ENCODE measurements at places on chromosomes 6 and 20. TPM values are rescaled to one million over a fixed set of nuclear protein-coding genes. Genes with fewer than 3 reads are reported as not detected.

Gene MEP1A
- 0.08 TPM for total RNA-seq

Gene SLC35D3
- not detected for total RNA-seq

Gene HLA-DOA
- total RNA-seq, result 0.14 TPM

Gene ULBP1
- total RNA-seq, result 3.4 TPM

Gene RAET1E
- total RNA-seq, result not detected

Gene SUMO4
- not detected for total RNA-seq

Gene PPDPF
- 93.2 TPM for total RNA-seq

Gene EYA4
- total RNA-seq, result 33.7 TPM

Gene LGSN
- total RNA-seq, result 0.23 TPM

Gene SLC13A3
- not detected for total RNA-seq

Gene TMEM170B
- 0.95 TPM for total RNA-seq

Gene LKAAEAR1
- not detected for total RNA-seq

Gene UST
- 11.7 TPM for total RNA-seq

Gene SOX18
- total RNA-seq, result 0.19 TPM

Gene DEFB124
- not detected for total RNA-seq

Gene PMEPA1
- 10.0 TPM for total RNA-seq

Gene ZFP64
- total RNA-seq, result 13.1 TPM

Gene BMP7
- 11.8 TPM for total RNA-seq

Gene PGC
- total RNA-seq, result not detected

Gene TNFRSF21
- 7.7 TPM for total RNA-seq

Gene DTD1
- 78.0 TPM for total RNA-seq

Gene C6orf62
- 120 TPM for total RNA-seq

Gene CCN5
- 4.2 TPM for total RNA-seq

Gene ZNF165
- 1.2 TPM for total RNA-seq

Gene HSPA1A
- 31.5 TPM for total RNA-seq

Gene SIRPA
- 10.6 TPM for total RNA-seq

Gene DDAH2
- total RNA-seq, result 101 TPM

Gene FUT9
- total RNA-seq, result not detected

Gene PARD6B
- 1.6 TPM for total RNA-seq

Gene CLIC5
- total RNA-seq, result not detected

Gene AIF1
- not detected for total RNA-seq

Gene SPAG4
- 0.45 TPM for total RNA-seq

Gene SCGN
- total RNA-seq, result not detected

Gene EIF6
- total RNA-seq, result 244 TPM

Gene VIP
- not detected for total RNA-seq

Gene IPCEF1
- 0.54 TPM for total RNA-seq

Gene GPLD1
- not detected for total RNA-seq

Gene MCHR2
- not detected for total RNA-seq
